Liver (tissue), 10 donors: ENCODE measurements at places on chromosomes 5 and 9. TPM values are rescaled to one million over a fixed set of nuclear protein-coding genes. Genes with fewer than 3 reads are reported as not detected.

COL23A1 gene
- 0.33 TPM for total RNA-seq

TAF11L5 gene
- not detected for total RNA-seq

CMYA5 gene
- 2.6 TPM for total RNA-seq

DNA sequence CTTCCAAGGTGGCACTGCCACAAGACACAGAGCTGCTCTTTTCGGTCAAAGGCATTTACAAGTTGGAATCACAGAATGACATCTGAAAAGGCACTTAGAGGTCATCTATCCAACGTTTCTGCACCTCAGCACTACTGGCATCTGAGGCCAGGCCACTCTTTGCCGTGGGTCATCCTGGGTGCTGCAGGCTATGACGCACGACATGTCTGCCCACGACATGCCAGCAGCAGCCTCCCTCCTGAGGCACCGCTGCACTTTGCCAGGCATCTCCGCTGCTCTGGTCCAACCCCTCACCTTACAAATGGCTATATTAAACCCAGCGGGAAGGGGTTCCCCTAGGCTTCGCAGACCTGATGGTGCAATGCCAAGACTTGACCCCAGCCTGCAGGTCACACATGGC is 8.1 kb downstream of the SURF4 start:
- H3K4me3 ChIP-seq, result no peak overlapping the region
- H3K36me3 ChIP-seq, result peaks cover 40% of the 10 kb centered on the region
- no peaks in the 10 kb centered on the region for H3K27me3 ChIP-seq
- peak overlapping the region; percentile 55 for H3K27ac ChIP-seq
- DNase-seq, result no peak

DNA sequence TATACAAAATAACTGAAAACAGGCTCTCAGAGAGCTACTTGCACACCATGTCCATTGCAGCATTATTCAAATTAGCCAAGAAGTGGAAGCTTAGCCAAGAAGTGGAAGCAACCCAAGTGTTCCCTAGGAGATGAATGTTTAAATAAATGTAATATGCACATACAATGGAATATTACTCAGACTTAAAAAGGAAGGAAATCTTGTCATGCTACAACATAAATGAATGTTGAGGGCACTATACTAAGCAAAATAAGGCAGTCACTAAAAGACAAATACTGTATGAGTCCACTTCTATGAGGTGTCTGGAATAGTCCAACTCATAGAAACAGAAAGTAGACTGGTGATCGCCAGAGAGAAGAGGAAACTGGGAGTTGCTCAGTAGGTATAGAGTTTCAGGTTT is 438.1 kb downstream of the MAT2B start:
- H3K4me1 ChIP-seq, result no peaks in the 10 kb centered on the region
- H3K27me3 ChIP-seq, result no peaks in the 10 kb centered on the region
- H3K4me3 ChIP-seq, result no peak overlapping the region
- no peaks in the 10 kb centered on the region for H3K36me3 ChIP-seq
- DNase-seq, result no peak

- H3K36me3 ChIP-seq, result no peaks in the 10 kb centered on the region
- H3K27me3 ChIP-seq, result no peaks in the 10 kb centered on the region
- no peaks in the 10 kb centered on the region for H3K4me1 ChIP-seq
- no peak for DNase-seq
- H3K27ac ChIP-seq, result no peak overlapping the region
Measured at GRCh38 chr9:78133751-78134150, 102.1 kb upstream of the CEP78 start.

DNA sequence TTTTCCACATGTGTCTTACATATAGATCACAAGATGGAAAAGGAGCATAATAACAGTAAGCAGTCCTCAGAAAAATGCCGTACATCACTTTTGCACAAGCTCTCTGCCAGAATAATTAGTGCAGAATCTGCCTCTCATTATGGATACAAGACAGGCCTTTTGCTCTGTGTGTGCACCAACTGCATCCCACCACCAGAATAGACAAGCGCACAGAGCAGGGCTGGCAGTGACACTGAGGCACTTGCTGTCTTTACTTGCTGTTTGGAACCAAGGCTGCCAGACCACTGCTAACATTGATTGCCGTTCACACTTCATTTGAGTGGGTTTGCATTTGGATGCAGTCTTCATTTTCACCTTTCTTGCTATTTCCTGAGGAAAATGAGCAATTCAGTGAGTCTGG is 741.3 kb downstream of the TLE1 start:
- no peak for DNase-seq
- H3K36me3 ChIP-seq, result no peaks in the 10 kb centered on the region
- H3K4me1 ChIP-seq, result no peaks in the 10 kb centered on the region
- no peaks in the 10 kb centered on the region for H3K27me3 ChIP-seq
- no peak overlapping the region for H3K27ac ChIP-seq

DNA sequence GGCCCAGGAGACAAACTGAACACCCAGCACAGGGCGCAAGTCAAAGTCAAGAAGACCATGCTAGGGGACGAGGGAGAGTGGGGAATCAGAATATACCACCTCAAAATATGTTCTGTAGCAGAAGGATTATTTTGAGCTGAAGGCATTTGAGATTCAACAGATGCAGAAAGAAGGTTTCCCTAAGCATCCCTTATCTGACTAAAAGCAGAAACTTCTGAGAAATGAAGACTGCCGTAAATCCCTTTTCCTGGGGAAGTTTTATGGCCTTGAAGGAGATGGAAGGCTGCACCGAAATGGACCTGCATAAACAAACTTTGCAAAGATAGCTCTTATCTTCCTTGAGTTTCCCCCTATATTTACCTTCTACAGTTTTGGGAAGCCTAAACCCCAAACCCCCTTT is 72.8 kb downstream of the PTTG1 start:
- DNase-seq, result no peak
- H3K4me1 ChIP-seq, result no peaks in the 10 kb centered on the region
- no peaks in the 10 kb centered on the region for H3K27me3 ChIP-seq
- no peaks in the 10 kb centered on the region for H3K36me3 ChIP-seq
- no peak overlapping the region for H3K4me3 ChIP-seq

DNA sequence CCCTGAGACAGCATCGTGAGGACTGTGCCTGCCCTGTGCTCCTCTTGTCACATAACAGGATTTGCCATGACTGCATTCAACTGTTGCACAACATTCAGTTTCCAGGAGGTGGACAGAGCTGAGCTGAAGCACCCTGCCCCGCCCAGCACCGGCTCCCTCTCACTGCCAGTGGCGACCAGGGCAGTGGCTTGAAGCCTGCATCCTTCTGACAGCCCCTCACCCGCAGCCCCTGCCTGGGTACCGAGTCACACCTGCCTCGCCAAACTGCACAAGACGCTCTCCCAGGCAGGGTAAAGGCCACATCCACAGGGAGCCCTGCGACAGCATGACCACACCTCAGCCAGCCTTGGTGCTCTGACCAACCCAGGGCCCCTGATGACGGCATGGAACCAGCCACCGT is 59.9 kb upstream of the ZNF354A start:
- H3K36me3 ChIP-seq, result no peaks in the 10 kb centered on the region
- H3K27ac ChIP-seq, result no peak overlapping the region
- DNase-seq, result no peak
- no peaks in the 10 kb centered on the region for H3K4me1 ChIP-seq
- no peak overlapping the region for H3K4me3 ChIP-seq

GRCh38 chr9:130490981-130491380 is 46.2 kb downstream of the ASS1 start:
- no peak overlapping the region for H3K4me3 ChIP-seq
- peaks cover 10% of the 10 kb centered on the region for H3K36me3 ChIP-seq
- no peak overlapping the region for H3K27ac ChIP-seq
- DNase-seq, result no peak
- H3K27me3 ChIP-seq, result no peaks in the 10 kb centered on the region
- H3K4me1 ChIP-seq, result no peaks in the 10 kb centered on the region

DNA sequence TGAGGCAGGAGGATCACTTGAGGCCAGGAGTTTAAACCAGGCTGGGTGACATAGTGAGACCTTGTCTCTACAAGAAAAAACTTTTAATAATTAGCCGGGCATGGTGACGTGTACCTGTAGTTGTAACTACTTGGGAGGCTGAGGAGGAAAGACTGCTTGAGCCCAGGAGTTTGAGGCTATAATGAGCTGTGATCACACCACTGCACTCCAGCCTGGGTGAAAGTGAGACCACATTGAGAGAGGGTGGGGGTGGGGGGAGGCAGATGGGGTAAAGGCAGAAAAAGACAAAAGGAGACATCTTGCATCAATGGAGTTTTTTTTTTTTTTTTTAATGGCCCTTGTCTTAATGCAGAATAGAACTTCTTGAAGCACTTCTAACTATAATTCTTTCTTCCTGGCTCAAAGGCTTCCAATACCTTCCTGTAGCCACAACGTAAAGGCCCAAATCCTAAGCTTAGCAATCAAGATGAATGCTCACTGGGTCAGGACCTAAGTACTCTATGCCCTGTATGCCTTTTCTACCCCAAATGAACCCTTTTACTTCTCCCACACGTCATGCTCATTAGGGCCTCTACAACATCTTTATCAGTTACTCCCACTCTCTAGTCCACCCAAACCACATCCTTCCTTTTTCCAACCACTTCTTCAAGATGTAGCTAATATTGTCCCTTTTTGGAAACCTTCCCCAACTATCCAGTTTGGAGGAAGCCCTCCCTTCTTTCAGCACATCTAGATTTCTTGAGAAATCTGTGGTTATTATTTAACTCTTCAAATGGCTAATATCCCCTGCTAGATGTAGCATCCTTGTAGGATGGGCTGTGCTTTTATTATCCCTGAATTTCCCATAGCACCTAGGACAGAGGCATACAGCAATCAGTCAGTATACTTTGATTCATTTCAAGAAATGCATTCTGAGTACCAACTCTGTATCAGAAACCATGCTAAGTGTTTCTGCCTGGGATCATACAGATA is 40.8 kb downstream of the CSF2 start:
- H3K4me3 ChIP-seq, result no peak overlapping the region
- H3K4me1 ChIP-seq, result no peaks in the 10 kb centered on the region
- no peak overlapping the region for H3K27ac ChIP-seq
- H3K27me3 ChIP-seq, result no peaks in the 10 kb centered on the region
- H3K36me3 ChIP-seq, result no peaks in the 10 kb centered on the region
- DNase-seq, result no peak

- peaks cover 9% of the 10 kb centered on the region for H3K4me1 ChIP-seq
- H3K4me3 ChIP-seq, result no peak overlapping the region
- no peak for DNase-seq
- no peak overlapping the region for H3K27ac ChIP-seq
- no peaks in the 10 kb centered on the region for H3K36me3 ChIP-seq
- H3K27me3 ChIP-seq, result no peaks in the 10 kb centered on the region
Measured at GRCh38 chr9:82588301-82589180, 474.4 kb downstream of the RASEF start.

DNA sequence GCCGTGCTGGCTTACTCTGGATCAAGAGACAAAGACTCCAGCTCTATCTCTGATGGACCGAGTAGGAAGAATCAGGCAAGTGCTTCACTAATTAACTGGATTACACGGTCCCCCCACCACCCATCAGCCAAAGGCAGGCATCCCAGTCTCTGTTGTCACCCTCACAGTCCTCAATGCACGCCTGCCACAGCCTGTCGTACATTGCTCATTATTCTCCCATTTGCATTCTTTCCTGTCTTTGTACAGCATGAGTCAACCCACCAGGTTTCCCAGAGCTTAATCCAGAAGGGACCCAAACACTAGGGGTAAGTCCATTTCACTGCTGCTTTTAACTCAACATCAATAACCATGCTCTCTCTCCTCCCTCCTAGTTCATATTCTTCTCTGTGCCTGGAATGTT is 44.4 kb downstream of the PCA3 start:
- DNase-seq, result no peak
- H3K27ac ChIP-seq, result no peak overlapping the region
- no peaks in the 10 kb centered on the region for H3K36me3 ChIP-seq
- H3K4me3 ChIP-seq, result no peak overlapping the region
- H3K27me3 ChIP-seq, result peaks cover 7% of the 10 kb centered on the region
- no peaks in the 10 kb centered on the region for H3K4me1 ChIP-seq

DNA sequence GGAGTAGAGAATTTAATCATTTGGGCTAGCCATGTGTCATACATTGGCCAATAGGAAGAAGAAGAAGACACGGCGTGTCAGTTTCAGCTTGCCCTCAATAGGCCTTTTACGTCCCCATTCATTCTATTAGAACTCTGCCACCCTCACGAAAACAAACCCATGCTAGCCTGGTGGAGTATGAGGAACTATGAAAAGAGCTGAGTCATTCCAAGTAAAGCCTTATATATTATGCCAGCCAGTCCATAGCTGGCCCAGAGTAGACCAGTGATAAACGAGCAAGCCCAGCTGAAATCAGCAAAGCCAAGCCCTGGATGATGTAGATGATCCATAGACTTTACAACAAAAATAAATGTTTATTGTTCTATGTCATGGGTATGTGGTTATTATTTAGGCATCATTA is 895.1 kb downstream of the TLE1 start:
- H3K27ac ChIP-seq, result no peak overlapping the region
- H3K4me1 ChIP-seq, result no peaks in the 10 kb centered on the region
- H3K36me3 ChIP-seq, result no peaks in the 10 kb centered on the region
- H3K27me3 ChIP-seq, result no peaks in the 10 kb centered on the region

DNA sequence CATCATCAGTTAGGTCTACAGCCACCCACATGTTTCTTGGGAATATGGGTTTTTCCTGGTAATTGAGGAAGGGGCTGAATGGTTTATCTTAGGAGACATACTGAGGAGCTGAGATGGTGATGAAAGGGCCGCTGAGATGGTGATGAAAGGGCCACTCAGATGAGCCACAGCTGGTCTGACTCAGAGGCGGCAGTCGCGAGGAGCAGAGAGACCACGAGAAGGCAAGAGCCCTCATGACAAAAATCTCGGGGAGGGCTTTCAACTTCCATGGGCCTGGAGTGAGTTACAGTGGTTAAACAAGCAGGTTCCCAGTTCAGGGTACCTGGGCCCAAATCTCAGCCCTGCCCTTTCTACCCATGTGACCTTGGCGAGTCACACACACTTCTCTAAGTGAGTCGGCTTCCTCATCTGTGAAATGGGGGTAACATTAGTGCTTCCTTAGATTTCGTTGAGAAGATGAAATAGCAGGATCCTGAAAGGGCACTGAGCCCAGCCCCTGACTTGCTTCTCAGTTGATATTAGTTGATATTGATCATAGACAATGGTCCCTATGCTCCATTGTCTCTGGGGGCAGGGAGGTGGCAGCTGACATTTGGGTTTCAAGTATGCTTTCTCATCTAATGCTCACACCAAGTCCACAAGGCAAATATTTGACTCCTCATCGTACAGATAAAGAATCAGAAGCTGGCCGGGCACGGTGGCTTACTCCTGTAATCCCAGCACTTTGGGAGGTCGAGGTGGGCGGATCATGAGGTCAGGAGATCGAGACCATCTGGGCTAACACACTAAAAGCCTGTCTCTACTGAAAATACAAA is 169.5 kb downstream of the RGS3 start:
- H3K36me3 ChIP-seq, result no peaks in the 10 kb centered on the region
- no peak for DNase-seq

DNA sequence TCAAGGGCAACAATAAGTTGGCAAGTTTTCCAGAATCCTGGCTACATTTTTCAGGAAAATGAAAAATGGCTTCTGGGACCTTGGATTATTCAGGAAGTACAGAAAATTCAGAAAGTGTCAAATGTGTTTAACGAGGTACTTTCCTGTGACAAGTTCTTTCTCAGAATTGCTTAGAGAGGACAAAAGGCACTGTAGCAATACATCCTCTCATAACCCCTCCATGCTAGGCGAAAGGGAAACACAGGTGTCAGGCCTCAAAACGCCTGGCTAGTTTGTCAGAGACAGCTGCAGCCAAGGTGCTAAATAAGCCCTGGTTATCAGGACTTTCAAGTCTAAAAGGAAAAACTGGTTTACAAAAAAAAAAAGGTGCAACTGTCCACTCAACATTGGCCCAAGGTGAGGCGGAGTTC is 115.2 kb downstream of the GNAQ start:
- H3K4me3 ChIP-seq, result no peak overlapping the region
- H3K27me3 ChIP-seq, result no peaks in the 10 kb centered on the region
- DNase-seq, result no peak
- H3K27ac ChIP-seq, result no peak overlapping the region
- H3K36me3 ChIP-seq, result no peaks in the 10 kb centered on the region
- peaks cover 18% of the 10 kb centered on the region for H3K4me1 ChIP-seq
